ENCODE measurements at places on chromosomes 7 and 10.

DNA sequence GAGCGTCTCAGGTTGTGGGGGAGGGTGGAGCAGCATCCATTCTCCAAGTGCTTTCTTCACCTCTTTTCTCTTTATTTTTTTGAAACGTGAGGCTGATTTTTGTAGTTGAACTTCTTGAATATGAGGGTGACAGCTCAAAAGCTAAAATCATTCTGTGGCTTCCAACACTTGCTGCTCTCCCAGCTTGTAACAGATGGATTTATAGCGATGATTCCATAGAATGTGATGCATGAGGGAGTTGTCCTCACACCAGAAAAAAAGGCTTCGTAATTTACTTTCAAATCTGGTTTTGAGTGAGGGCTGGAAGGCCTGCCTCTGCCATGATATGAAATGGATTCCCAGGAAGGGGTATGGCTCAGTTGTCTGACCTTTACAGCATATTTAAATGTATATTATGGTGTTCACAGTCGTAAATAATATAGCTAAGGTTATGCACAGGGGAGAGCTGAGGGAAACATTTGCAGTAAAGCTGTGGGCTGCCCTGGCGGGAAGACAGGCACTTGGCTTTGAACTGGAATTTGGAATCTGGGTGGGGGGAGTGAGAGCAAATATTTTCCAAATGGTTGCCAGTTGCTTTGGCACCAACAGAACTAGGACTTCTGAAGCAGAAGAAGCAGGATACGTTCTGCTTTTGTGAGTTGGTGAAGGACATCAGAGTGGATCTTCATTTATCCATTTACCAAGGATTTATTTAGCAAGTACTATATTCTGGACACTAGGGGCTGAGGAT, 166.7 kb downstream of the SORCS3 start:
- no peak for DNase-seq

GRCh38 chr10:49158915-49159314, 25.1 kb upstream of the FAM170B start:
- DNase-seq: no peak

GRCh38 chr10:21314111-21314626, 211.3 kb downstream of the SKIDA1 start:
- DNase-seq: no peak

GRCh38 chr7:40263752-40264390, 129.1 kb downstream of the SUGCT start:
- DNase-seq: no peak

DNA sequence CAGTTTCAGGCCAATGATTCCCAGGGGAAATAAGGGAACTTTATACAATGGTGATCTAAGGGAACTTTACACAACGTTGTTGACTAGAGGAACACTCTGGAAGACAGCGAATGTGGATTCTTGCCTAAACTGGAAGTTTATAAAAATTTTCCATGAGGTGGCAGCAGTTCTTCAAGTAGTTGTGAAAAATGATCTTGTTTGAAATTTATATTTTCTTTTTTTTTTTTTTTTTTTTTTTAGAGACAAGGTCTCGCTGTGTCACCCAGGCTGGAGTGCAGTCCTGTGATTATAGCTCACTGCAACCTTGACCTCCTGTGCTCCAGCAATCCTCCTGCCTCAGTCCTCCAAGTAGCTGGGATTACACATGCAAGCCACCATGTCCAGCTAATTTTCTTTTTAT, 32.1 kb upstream of the GTF2I start:
- peak; percentile 42 for DNase-seq

GRCh38 chr10:44830022-44830421, 81.1 kb upstream of the TMEM72 start:
- peak; percentile 52 for DNase-seq

GRCh38 chr10:127216786-127217185, 20.4 kb upstream of the INSYN2A start:
- DNase-seq: no peak

DNA sequence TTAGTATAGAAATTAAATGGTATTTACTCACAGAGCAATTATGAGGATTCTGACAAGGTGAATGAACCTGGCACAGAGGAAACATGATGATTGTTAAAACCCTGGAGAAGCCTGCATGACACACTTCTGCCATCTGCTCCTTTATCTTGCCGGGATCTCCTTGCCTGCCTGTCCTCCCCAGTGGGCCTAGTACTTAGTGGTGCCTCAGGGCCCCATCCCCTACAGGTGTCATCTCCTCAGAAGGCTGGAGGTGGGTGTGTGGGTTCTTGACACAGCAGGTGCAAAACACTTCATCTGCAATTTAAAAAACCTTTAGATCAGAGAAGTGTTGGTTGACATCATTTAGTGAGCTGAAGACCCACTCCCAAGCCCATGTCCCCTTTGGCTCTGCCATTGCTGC, 261.2 kb downstream of the ADRA2A start:
- no peak for DNase-seq

DNA sequence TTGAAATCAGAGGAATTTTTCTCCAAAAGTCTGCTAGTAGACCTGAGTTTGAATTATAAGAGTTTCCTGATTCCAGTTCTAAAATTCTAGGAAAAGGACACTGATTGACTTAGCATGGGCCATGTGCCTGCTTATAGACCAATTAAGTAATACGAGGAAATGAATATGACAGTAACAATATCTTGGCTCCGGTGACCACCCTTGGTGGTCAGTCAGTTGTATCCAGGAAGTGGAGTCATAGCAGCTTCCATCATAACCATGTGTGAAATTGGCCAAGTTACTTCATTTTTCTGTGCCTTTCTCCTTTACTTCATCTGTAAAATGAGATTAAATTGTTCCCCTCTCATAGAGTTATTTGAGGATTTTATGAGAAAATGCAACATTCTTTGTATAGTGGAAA, 66.9 kb downstream of the MTPAP start:
- no peak for DNase-seq

- DNase-seq: no peak
Observed at GRCh38 chr7:80618096-80618495, 20.3 kb upstream of the CD36 start.

- no peak for DNase-seq
Observed at GRCh38 chr7:84744385-84744784, 442.5 kb downstream of the SEMA3D start.

GRCh38 chr7:122217125-122217524, 73.1 kb upstream of the AASS start:
- DNase-seq: no peak
